ENCODE measurements at places on chromosomes 13 and 19. TPM values are rescaled to one million over a fixed set of nuclear protein-coding genes. Genes with fewer than 3 reads are reported as not detected.
A peak's percentile ranks its signal among the peaks of the same experiment; 100 is the strongest.

DNA sequence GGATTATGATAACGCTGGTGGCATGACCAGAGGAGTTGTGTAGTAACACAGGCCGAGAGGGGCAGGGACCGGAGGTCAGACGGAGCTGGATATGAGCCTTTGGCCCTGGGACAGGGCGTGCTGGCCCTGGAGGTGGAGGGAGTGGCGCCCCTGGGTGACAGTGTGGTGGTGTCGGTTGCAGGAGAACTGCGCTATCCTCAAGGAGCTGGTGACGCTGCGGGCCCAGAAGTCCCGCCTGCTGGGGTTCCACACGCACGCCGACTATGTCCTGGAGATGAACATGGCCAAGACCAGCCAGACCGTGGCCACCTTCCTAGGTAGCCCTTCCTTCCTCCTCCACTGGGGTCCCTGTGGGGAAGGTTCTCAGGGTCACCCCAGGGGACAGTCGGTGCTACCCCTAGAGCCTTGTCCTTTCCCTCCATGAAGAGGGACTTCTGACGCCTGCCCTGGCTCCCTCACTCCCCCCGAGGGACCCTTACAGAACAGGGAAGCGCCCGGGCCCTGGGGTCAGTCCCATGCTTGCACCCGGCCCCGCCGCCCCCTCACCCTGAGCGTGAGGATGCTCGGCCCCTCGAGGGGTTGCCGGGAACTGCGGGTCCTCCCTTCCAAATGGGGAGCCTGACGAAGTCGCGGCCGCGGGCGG lies 12.8 kb upstream of the ZNF554 start:
- DNase-seq, result no peak

DNA sequence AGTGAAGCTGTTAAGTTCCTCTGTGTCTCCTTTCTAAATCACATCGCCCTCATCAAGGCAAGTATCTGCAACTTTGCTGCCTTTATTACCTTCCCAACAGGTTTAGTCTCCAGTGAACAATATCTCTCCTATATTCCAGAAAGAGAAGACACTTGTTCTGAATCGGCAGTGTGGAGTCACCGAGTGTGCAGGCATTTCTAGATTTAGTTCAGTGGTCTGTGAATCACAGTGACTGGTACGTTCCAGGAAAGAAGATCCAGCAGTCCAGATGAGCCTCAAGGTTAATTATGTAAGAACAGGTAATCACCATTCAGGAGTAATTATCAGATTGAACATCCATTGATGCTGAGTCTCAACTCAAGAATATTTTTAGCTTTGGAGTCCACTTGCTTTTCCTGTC lies 497.0 kb downstream of the FOXO1 start:
- no peak for DNase-seq

GRCh38 chr19:44660081-44660480 lies 11.2 kb upstream of the CEACAM19 start:
- no peak for DNase-seq

DNA sequence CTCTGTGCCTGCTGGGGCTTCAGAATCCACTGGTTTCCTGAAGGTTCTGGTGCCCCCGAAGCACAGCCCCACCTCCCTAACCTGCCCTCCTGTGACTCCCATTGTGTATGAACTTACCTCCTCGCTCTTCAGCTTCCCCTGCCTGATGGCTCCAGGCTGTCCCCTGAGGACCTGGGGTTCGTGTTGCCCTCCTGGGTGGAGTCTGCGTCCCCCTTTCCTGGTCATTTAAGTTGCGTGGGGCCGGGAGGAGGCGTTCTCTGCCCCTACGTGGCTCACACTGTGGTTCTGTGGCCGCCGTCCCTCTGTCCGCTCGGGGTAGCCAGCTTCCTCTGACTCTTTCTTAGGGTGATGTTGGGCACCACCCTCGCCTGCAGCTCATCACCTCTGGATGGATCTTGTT lies 13.9 kb downstream of the TFDP1 start:
- DNase-seq, result peak; percentile 51

GRCh38 chr19:10544242-10544752 lies 593 bp downstream of the ATG4D start:
- no peak for DNase-seq

NKG7 gene
- total RNA-seq, result 3.6 TPM

GRCh38 chr13:47598340-47598911 lies 402.6 kb downstream of the SUCLA2 start:
- DNase-seq, result no peak

SIGLEC12 gene
- not detected for total RNA-seq

DNA sequence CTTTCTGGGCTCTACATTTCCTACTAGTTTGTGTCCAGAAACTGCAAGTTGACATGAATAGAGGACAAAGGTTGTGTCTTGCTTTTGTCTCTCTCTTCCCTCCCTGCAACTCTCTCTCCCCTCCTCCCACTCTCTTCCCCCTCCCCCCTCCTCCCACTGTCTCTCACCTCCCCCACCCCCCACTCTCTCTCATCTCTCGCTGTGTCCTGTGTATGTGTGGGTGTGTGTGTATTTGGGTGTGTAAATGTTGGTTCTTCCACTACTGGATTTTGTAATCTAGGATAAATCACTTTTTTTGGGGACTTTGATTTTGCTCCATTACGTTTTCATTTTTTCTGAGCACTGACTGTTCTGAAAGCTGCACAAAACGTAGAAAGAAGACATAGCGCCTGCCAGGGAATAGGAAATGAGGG lies 48.4 kb downstream of the AKAP11 start:
- DNase-seq, result no peak

- no peak for DNase-seq
Observed at GRCh38 chr19:33815380-33816340, 19.0 kb downstream of the KCTD15 start.

- DNase-seq, result no peak
Observed at GRCh38 chr13:50955798-50956197, 46.2 kb downstream of the RNASEH2B start.

CCDC169 gene
- 2.2 TPM for total RNA-seq

GRCh38 chr13:105165449-105166125 lies 1369.9 kb downstream of the EFNB2 start:
- DNase-seq, result no peak

All from cardiac septum (tissue), 1 donor.